ENCODE measurements at places on chromosomes 1 and 21.

- DNase-seq = peak; percentile 76
These were observed 22.2 kb downstream of the SLC2A1 start for GRCh38 chr1:42936309-42937078.

GRCh38 chr1:6592441-6592840 lies 10.2 kb downstream of the KLHL21 start:
- no peak for DNase-seq

GRCh38 chr21:33374080-33374449 lies 29.1 kb upstream of the IFNGR2 start:
- no peak for DNase-seq

GRCh38 chr1:159994896-159995295 lies 36.9 kb downstream of the PIGM start:
- DNase-seq = no peak

DNA sequence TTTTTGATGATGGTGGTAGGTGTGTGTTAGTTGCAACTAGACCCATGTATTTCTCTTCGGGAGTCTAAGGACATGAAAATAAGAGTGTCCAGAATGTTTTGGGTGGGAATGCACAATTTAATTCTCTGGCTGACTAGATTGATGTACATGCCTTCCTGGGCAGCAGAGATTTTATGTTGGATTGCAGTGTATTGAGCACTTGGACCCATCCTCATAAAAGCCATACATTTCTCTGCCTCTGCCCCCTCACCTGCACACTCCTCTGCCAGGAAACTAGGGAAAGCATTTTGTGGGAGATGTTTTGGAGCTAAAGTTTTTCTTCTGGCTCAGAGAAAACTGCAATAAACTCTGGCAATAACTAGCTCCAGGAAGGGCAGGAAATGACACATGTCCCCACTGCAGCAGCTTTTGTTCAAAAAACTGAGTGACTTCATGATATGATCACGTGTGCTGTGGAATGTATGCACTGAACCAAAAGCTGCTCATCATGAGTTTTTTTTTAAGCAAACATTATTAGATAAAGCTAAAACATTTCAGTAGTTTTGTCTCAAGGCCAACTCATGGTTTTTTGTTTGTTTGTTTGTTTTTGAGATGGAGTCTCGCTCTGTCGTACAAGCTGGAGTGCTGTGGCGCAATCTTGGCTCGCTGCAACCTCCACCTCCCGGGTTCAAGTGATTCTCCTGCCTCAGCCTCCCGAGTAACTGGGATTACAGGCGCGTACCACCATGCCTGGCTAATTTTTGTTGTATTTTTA lies 17.6 kb downstream of the RIT1 start:
- peak; percentile 46 for DNase-seq

DNA sequence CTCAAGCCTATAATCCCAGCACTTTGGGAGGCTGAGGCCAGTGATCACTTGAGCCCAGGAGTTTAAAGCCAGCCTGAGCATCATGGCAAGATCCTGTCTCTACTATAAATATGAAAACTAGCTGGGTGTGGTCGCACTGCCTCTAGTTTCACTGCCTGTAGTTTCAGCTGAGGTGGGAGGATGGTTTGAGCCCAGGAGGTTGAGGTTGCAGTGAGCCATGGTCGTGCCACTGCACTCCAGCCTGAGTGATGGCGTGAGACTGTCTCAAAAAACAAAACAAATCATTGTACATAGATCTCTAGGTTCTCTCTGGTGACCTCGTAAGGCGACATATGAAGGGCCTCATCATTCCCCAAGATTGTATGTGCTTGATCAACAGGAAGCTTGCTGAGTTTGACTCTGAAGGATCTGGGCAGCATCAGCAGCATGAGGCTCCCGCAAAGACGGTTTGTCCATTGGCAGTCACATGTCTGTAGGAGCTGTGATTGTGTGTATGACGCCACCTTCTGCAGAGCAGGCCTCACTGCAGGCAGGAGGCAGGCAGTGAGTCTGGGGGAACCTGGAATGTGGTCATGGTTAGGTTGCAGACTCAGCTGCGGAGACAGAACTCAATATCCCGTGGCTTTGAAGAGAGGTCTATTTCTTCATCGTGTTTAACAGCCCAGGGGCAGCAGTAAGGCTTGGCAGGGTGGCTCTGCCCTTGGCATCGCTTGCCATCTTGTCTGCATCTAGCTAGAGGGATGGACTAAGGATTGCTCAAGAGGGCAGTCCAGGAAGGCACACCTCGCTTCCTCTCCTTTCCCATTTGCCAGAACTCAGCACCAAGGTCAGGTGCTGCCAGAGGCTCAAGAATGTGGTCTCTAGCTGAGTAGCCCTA lies 14.0 kb downstream of the ATP5PO start:
- DNase-seq = peak; percentile 14

GRCh38 chr1:144551107-144551542 lies 41.6 kb upstream of the PPIAL4F start:
- DNase-seq = no peak

DNA sequence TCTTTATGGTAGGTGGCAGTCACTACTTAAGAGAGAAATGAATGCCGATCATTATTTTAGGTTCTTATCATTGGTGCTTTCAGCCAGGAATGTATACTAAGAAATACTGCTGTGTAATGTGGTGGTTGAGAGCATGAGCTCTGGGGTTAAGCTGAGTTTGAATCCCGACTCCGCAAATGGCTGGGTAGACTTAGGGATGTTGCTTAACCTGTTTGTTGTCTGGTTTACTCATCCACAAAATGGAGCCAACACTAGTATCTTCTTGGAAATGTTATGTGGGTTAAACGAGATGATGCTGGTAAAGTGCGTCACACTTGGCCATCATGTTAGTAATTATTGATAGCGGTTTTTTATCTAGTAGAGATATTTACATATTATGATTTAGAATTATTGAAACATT lies 83.8 kb downstream of the WDR3 start:
- no peak for DNase-seq

GRCh38 chr1:37448691-37449417 lies 25.5 kb upstream of the ZC3H12A start:
- DNase-seq = no peak

DNA sequence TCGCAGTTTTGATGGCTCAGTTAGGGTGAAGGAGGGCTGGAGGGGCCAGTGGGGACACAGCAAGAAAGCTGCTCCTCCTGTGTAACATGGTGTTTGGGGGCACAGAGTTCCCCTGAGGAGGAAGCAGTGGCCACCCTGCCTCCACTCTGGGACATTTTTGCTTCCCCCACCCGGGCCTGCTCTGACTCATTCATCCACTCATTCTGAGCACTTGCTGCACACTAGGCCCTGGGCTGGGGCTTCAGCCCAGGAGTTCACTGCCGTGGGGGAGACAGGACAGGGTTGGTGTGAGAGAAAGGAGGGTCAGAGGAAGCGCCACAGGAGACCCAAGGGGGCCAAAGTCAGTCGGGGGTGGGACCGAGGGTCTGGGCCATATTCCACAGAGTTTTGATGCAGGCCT lies 41.4 kb upstream of the ACOT11 start:
- DNase-seq = no peak

DNA sequence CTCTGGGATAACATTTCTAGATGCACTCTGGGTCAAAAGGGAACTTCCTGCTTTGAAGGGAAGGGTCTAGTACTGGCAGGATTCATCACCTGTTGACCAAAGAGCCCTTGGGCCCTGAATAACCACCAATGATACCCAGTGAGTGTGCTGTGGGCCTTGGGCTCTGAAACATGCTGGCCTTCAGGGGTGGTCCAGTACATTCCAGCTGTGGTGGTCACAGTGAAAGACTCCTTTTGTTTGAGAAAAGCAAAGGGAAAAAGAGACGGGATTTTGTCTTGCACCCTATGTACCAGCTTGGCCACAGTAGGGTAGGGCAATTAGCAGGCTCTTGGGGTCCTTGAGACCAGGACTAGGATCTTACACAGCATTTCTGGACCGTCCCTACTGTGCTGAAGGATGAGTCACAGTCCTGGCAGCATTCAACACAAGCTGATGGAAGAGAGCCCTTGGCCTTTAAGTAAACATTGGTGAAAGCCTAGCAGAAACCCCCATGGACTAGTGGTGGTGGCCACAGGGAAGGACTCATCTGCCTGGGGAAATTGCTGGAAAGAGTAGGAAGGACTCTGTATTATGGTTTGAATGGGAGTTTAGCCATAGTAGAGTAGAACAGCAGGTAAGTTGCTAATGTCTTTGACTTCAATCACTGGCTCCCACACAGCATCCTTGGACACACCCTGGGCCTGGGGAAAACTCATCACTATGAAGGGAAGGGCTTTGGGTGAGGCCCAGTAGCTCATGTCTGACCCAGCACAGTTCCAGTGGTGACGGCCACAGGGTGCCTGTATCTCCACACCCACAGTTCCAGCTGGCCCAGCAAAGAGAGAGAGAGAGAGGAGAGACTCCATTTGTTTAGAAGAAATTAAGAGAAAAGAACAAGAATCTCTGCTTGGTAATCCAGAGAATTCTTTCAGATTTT lies 87.5 kb downstream of the COL24A1 start:
- no peak for DNase-seq

- peak; percentile 34 for DNase-seq
These were observed 89.9 kb upstream of the SSX2IP start for GRCh38 chr1:84780000-84780716.

GRCh38 chr1:44267438-44267837 lies 54.2 kb downstream of the DMAP1 start:
- DNase-seq = no peak

GRCh38 chr1:7967196-7967595 lies 5.7 kb downstream of the PARK7 start:
- no peak for DNase-seq

DNA sequence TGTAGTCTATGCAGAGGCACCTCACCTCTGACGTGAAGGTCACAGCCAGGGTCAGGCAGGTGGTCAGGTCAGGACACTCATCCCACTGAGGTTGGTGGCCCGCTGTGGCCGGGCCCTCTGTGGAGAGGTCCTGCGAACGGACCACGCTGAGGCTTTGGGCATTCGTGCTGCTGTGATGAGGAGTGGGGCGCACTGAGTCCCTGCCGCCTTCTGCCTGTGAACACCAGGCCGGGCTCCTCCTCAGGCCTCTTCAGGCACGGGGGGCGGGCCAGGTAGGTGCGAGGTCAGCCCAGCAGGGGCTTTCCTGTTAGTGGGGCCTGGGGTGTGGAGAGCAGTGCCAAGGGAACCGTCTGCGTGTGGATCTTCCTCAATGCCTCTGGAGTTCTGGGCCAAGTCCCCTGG lies 39.0 kb downstream of the COQ8A start:
- DNase-seq = no peak

GRCh38 chr1:57118948-57119603 lies 153.3 kb upstream of the C8B start:
- no peak for DNase-seq

DNA sequence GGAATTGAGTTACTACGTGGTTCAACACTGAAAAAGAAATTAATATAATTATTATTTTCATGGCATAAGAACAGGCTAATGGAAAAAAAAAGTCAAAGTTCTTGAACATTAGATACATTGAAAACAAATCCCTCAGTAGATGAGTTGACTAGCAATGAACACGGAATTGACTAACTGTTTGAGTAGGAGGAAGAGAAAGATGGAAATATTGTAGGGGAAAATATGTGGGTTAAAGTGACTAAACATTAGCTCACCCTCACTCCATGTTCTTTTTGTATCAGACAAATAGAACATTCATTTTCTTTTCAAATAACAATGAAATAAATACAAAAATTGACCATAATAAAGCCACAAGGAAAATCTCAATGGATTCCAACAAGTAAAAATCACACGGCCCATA lies 84.3 kb downstream of the KCNK2 start:
- DNase-seq = no peak

GRCh38 chr1:183272390-183272848 lies 86.4 kb downstream of the LAMC2 start:
- DNase-seq = no peak

GRCh38 chr1:156245451-156246232 lies 2.2 kb downstream of the PAQR6 start:
- peak; percentile 45 for DNase-seq

GRCh38 chr1:197944485-197944884 lies 27.3 kb downstream of the LHX9 start:
- DNase-seq = no peak

GRCh38 chr1:166133276-166133841 lies 33.4 kb downstream of the FAM78B start:
- peak; percentile 6 for DNase-seq

GRCh38 chr1:3838788-3839187 lies 18.2 kb downstream of the CEP104 start:
- no peak for DNase-seq

- DNase-seq = no peak
These were observed 28.0 kb upstream of the UCK2 start for GRCh38 chr1:165799387-165799786.

DNA sequence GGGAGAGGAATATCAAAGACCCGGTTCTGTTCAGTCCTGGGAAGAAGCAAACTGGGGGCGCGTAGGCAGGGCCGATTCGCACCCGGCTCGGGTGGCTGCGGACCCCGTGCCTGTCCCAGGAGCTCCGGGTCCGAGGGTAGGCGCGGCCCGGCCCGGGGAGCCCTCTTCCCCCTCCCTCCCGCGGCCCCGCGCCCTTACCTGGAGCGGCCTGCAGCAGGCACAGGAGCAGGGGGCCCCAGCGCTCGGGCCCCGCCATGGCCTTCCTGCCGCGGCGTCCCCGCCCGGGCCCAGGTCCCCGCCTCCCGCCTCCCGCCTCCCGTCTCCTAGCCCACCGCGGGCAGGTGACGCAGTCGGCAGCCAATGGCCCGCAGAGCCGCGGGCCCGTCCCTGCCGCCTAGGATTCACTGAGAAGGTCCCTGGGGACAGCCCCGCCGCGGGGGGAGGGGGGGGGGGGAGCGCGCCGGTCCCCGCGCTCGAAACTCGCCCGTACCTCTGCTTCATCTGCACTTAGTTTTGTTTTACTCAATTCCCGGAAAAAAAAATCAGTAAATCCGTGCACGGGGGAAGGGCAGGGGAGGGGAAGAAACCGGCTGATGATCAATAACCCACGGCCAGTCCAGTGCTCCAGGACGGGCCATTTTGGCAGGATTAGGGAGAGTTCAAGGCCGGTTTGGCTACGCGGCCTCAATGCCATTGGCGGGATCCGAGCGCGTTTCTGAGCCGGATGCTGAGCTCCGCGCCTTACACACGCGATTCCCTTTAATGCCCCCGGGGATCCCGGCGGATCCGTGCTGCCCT lies at the start of gene IFNLR1:
TSS of gene IFNLR1 (minus strand) at position 297 of the 798 bp plus-strand sequence. CDS start at position 256, 41 bp downstream.
- peak; percentile 65 for DNase-seq

DNA sequence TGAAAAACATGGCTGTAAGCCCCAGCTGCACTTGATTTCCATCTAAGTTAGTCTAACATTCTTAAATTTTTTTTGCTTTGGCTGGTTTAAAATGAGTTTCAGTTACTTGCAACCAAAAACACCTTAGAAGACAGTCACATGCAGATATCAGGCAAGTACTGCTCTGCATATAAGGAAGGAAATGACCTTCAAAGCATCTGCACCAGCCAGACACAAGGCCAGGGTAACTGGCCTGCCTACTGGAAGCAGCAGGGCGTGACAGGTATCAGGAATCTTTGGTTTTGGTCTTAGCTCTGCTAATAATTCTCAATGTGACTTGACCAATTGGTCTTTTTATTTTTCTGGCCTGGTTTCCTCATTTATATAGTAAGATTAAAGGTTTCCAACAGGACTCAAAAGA lies 33.5 kb downstream of the SCYL3 start:
- no peak for DNase-seq

DNA sequence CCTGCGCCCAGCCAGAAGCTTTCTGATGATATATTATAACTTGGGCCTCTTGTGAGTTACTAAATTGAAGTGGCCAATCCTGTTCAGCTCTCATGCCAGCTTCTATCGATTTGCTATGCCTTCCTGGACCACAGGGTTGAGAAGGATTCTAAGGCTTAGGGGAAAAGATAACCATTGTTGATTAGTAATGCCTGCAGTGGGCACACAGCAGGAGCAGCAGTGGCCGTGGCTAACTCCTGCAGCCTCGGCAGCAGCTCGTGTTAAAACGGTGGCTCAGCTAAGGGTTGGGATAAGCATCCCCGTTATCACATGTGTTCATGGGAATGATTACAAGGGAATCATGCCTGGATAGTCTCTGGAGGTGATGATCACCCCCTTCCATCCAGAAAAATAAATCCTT lies 20.5 kb upstream of the KCNE2 start:
- DNase-seq = no peak
